GM03348 (cell line): ENCODE measurements at places on chromosomes 1 and 21.
A peak's percentile ranks its signal among the peaks of the same experiment; 100 is the strongest.

DNA sequence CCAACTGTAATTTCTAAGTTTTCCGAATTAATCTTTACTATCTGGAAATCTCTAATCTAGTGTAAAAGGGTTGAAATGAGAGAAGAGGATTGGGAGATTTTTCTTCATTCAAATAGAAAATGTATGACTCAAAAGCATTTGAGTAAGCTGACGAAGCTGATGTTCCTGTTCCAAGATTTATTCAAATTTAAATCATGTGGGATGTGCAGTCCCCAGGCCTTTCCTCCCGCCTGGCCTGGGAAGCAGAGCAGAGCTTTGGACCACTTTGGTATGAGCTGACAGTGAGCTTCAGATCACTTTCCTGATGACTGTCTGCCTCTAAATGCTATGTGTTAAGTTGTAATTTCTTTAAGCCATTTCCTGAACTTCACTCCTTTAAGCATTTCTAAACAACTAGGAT, 192.0 kb downstream of the DHRS3 start:
- peak; percentile 38 for DNase-seq

DNA sequence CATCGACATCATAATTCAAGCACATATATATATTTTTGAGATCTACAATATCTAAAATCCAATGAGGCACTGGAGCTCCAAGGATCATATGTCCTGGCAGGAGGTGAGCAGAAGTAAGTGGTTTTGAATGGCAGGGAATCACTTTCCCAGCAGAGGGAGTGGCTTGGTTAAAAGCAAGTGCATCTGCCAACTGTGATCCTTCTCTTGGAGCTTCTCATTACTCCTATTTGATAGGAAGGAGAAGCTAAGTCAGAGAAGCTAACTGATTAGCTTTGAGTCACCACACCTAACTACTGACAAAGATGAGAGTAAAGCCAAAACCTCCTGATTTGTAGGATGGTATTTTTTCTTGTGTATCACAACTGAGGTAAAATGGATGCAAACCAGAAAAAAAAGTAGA, 55.0 kb downstream of the ALG14 start:
- no peak for DNase-seq

GRCh38 chr1:3530926-3531818, 76.7 kb downstream of the ARHGEF16 start:
- DNase-seq: peak; percentile 95

DNA sequence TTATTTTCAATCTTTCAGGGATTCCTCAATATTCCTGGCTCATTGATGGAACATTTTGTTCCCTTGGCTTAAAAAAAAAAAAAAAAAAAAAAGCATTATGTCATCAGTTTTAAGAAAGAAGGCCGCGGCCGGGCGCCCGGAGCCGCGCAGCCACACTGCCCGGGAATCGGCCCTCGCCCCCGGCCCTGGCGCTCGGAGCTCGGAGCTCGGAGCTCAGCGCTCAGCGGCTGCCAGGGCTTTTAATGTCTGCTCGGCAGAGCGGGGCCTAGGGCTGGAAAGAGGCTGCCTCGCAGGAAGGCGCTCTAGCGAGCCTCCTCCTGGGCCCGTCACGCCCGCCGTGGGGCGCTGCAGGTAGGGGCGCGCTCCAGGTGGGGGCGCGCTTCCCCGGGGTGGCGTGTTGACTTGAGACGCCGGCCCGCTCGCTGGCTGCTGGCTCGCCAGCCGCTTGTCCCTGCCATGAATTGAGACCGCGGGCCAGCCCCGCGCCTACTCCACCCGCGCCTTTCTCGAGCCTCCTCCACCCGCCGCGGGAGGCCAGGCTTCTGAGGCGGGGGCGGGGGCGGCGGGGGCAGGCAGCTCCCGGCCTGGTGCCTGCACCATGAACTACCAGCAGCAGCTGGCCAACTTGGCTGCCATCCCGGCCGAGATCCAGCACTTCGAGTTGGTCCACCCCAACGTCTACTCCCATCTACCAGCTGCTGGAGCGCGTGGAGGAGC, 5.4 kb upstream of the TDRD5 start:
- peak; percentile 52 for DNase-seq

- no peak for DNase-seq
Measured at GRCh38 chr1:14323568-14324247, 274.8 kb upstream of the KAZN start.

GRCh38 chr1:162015196-162015595, 8.5 kb downstream of the OLFML2B start:
- no peak for DNase-seq

DNA sequence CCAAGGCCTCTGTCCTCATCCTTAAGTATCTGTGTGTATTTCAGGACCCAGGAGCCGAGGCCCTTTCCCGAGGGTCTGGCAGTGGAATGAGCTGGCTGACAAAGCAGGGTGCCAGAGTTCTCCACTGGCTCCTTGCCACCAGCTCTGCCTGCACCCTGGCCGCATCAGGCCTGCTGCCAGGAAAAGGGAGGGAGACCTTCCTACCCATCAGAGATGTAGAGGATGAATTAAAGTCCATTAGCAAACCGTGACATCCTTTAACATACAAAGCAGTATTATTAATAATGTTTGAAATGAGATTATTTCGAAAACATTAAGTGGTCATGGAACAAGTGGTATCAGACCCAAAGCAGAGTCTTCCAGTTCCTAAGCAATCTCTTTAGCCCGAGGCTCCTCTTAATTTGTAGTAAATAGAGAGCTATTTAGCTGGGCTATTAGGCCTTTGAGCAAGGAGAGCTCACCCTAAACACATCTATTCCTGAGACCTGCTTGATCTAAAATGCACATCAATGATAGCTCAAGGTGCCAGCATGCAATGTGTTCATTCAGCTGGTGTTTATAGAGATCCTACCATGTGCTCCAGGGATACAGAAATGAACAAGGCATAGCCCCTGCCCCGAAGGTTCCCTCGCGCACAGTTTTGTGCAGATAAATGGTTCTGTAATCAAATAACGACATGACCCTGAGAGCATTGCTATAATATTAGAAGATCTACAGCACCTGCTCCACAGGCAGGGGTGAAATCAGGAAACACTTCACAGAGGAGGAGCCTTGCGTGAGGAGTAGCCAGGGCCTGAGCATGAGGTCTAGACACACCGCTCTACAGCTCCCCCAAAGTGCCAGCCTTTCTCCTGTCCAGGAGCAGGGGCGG, 44.0 kb downstream of the FAM163A start:
- DNase-seq: no peak

GRCh38 chr1:94428441-94428840, 10.3 kb downstream of the ABCD3 start:
- no peak for DNase-seq

DNA sequence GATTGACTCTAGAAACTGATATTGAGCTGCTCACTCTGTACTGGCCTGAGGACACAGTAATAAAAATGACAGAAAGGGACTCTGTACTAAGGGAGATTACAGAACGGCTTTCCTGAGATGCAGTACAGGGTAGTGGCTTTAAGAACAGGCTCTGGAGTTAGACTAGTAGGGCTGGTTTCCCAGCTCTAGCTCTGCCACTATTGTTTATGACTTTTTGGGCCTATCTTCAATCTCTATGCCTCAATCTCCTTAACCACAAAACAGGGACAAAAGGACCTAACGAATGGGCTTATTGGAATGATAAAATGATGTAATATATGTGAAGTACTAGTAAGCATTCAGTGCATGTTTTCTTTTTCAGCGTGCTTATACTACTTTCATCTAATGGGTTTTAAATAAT, 1.4 kb downstream of the DEPDC1 start:
- DNase-seq: no peak

- DNase-seq: peak; percentile 34
Measured at GRCh38 chr1:66527686-66528085, 6.3 kb upstream of the SGIP1 start.

DNA sequence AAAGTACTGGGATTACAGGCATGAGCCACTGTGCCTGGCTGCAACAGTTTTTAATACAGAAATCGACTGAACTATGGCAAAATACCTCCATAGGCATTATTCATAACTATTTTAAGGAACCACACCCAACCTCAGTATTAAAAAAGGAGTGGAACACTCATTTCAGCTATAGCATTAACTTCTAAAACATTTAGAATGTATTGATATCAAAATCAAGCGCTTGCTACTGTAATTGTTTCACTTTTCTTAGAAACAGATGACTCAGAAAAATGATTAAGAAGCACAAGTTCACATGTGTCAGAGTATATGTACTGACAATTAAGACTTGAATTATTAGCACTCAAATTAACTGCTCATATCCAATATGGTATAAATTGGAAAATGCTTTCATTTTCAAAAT, 15.1 kb downstream of the AIDA start:
- DNase-seq: no peak

DNA sequence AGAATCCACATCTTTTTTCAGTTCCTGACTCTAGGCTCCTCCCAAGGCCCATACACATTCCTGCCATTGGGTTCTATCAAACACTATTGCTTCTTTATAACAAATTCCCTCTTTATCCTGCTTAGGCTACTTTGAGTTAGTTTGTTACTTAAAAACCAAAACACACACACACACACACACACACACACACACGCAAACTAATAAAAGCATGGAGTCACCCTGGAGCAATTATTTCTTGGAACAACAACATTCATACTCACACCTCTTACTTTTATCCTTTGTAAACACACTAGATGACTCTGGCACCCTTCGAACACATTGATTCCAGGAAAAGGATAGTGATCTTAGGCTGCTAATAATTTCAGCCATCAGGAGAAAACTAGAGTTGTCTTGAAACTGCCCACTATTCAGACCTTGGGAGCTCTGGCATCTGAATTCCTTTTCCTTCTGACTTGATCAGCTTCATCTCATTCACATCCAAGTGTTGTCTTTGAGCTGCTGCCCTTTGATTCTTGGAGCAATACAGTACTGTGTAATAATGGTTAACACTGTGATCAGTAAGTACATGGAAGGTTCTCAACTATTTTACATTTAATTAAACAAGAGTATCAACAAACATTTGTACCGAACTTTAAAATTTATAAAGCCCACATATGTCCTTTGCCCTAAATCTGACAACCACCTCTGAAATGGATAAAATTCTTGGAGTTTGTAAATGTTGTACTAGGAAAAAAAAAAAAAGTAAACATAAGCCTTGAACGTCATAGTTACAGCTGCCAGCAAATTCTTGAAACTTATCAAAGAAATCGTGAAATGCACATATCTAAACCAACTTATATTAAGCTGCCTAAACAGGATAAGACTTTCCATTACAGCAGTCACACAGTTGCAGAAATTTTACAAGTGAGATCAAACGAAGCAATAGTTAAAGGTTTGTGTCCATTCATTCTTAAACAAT, 2.8 kb upstream of the SEC22B start:
- DNase-seq: peak; percentile 16

- no peak for DNase-seq
Measured at GRCh38 chr1:110726755-110727154, 52.0 kb upstream of the KCNA3 start.

- peak; percentile 3 for DNase-seq
Measured at GRCh38 chr1:72724951-72725861, 442.9 kb upstream of the NEGR1 start.

DNA sequence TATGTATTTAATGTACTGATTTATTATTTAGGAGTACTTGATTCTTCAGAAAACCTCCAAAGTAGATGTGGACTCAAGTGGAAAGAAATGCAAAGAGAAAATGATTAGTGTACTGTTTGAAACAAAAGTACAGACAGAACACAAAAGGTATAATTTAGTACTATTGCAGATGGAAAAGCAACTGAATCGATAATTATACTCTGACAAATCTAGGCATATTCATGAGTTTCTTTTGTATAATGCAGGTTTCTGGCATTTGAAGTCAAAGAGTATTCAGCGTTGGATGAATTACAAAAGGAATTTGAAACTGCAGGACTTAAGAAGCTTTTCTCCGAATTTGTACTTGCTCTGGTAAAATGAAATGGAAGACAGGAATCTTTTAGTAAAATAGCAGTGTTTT, 12.5 kb downstream of the RWDD3 start:
- no peak for DNase-seq

DNA sequence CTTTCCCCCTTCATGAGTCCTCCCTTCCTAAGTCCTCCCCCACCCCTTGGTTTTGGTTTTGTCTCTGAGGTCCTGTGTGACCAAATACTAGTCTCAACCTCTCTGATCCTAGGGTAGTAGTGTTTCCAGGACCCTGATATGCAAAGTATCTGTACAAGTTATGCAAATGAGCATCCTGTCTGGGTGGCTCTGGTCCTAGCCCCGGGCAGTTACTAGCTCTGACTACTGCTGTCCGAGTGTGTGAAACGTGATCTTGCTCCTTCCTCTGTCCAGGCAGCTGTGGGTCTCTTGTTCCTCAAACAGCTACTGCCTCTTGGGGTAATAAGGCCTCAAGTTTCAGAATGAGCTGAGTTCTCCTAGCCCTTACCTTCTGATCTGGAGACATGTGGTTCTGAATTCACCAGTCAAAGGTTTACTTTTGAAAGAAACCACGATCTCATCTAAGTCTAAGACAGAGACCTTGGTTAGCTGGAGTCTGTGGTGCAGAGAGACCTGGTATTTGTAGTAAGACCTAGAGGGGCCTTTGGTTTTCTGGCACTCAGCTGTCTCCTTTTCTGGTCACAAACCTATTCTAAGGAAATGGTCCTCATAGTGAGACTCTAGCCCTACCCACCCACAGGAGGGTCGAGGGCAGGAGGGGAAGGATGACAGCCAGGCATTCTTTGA, 31.0 kb upstream of the IL19 start:
- DNase-seq: no peak

- no peak for DNase-seq
Measured at GRCh38 chr1:166127003-166127402, 39.8 kb downstream of the FAM78B start.

- no peak for DNase-seq
Measured at GRCh38 chr1:209667708-209668107, 7.5 kb upstream of the G0S2 start.

GRCh38 chr21:36747041-36747814, 48.3 kb downstream of the SIM2 start:
- no peak for DNase-seq

DNA sequence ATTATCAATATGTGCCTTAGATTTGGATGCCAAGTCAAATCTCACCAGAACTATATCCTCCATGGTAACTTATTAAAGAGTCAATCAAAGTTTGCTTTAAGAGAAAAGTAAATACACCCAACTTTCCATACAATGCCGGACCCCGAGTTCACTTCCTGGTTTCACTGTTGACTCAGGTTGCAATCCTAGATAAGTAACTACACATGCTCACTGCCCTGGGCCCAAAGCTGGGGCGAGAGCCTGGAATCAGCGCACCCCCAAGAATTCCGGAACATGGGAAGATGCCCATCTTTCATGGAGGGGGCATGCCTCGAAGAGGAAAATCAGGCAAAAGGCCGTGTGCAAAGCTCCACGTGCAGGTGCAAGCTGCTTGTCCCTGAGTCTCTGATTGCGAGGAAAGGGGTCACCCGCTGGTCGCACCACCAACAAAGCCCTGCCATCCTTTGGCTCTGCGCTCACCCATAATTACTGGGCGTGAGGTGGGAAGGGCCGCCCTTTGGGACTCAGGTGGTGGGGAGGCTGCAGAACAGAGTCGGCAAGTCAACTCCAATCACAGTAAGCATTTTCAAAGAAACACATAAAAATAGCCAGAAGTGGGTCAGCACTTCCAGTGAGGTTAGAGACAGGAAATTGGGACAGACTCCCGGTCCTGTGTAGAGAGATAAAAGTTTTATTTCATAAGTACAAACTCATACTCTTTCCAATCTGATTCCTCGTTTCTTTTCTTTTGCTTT, 167.7 kb downstream of the TOMM20 start:
- DNase-seq: peak; percentile 22

- no peak for DNase-seq
Measured at GRCh38 chr1:109624201-109625010, 4.8 kb downstream of the AMPD2 start.

- DNase-seq: no peak
Measured at GRCh38 chr1:68826836-68827235, 330.0 kb upstream of the DEPDC1 start.

- no peak for DNase-seq
Measured at GRCh38 chr21:44517175-44517899, 22.7 kb downstream of the KRTAP10-1 start.

- peak; percentile 16 for DNase-seq
Measured at GRCh38 chr1:44985747-44986359, 542 bp downstream of the EIF2B3 start.
